ENCODE measurements at places on chromosomes 4 and X.

- DNase-seq, result no peak
These were observed 42.4 kb downstream of the N4BP2 start for GRCh38 chr4:40099010-40099409.

DNA sequence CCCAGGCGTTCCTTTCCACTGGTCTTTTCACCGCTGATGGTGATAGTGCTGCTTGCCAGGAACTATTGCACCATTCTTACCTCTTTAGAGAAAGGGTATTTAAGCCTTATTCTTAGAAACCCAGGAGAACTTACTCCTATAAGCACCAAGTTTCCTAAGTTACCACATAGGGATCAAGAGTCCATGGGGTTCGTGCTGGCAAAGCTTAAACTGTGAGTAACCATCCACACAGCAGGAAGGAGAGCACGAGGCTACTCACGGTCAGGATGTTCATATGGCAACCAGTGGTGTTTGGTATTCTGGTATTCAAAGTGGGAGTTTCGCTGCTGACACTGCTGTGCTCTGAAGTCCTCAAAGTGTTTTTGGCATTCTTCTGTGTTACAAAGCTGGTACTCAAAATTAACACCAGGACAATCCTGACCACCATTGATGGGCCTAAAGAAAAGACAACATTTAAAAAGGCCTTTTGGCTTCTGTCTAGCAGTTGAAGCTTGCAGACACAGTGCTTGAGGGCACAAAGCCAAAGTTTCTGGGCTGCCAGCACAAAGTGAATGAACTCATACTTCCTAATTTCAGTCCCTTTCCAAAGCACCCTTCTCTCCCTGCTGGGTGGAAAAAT, 256.9 kb downstream of the ADAMTS3 start:
- DNase-seq, result no peak

DNA sequence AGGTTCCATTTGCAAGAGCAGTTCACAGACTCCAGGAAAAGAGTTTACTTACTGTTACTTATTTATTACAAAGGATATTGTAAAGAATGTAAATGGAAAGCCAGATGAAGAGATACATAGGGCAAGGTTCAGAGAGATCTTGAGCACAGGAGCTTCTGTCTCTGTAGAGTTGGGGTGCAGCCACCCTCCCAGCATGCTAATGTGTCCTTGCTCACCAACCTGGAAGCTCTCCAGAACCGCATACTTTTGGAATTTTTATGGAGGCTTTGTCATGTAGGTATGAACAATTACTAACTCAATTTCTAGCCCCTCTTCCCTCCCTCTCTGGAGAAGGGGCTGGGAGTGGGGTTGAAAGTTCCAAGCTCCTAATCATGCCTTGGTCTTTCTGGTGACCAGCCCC, 857.2 kb downstream of the RPA4 start:
- DNase-seq, result no peak

- DNase-seq, result no peak
These were observed 506.0 kb upstream of the FMR1 start for GRCh38 chrX:147405764-147406163.

GRCh38 chrX:35785075-35785474, 13.1 kb upstream of the MAGEB16 start:
- no peak for DNase-seq

GRCh38 chr4:1793496-1793840, 375 bp downstream of the FGFR3 start:
- DNase-seq, result no peak

DNA sequence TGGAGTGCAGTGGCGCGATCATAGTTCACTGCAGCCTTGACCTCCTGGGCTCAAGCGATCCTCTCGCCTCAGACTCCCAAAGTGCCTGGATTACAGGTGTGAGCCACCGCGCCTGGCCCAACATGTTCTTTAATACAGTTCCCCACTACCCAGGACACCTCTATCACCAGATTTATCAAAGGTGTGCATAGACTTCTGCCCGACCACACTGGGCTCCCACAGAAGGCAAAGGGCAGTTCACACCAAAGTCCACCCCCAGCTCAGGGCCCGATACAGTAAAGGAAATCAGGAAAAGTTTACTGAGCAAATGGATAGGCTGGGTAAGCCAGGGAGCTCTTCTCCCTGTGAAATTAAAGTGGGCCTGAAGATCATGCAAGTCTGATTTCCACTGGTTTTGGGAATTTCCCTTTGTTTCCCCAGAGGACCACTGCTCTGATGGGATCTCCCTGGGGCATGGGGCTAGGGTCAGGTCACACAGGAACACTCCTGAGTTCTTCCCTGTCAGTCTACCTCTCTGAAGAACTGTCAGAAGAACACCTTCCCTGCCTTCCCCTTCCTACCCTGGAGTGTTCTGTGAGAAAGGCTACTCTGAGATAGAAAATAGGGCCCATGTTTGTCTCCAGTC, 17.7 kb upstream of the PIM2 start:
- DNase-seq, result no peak

GRCh38 chr4:123159479-123159878, 237.1 kb upstream of the NUDT6 start:
- DNase-seq, result no peak

Data from stimulated activated CD8-positive, alpha-beta memory T cell treated with anti-CD3 and anti-CD28 coated beads, Interleukin-4, amount 100 ng/mL, for 1 hour (primary cell).